ENCODE measurements at places on chromosomes 3 and 15.

- no peak for DNase-seq
Observed at GRCh38 chr3:120299403-120299802, 14.4 kb upstream of the GPR156 start.

- no peak for DNase-seq
Observed at GRCh38 chr3:159038405-159038804, 236.6 kb downstream of the MFSD1 start.

DNA sequence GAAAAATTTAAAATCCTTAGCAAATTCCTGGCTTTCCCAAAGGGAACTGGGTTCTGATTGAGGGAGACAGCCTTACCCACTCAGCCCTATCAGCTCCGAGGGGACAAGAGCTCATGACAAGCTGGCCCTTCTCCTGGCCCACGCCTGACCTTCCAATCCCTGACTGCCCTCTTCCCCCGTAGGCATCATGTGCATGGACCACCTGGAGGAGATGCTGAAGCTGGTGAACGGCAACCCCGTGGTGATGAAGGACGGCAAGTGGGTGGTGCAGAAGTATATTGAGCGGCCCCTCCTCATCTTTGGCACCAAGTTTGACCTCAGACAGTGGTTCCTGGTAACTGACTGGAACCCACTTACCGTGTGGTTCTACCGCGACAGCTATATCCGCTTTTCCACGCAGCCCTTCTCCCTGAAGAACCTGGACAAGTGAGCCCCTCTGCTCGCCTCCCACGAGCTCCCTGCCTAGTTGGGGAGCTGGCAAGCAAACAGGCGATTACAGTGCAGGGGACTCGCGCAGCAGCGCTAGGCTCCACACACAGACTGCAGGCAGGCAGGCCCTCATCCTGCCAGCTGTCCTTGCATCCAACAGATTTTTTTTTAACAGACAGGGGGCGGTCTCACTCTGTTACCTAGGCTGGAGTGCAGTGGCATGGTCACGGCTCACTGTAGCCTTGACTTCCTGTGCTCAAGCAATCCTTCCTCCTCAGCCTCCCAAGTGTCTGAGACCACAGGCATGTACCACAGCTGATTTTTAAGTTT lies 16.8 kb downstream of the RPUSD3 start:
- peak; percentile 26 for DNase-seq

GRCh38 chr3:55673764-55674163 lies 186.7 kb upstream of the WNT5A start:
- DNase-seq = no peak

GRCh38 chr15:67174446-67174845 lies 80.0 kb downstream of the AAGAB start:
- no peak for DNase-seq

- DNase-seq = no peak
Observed at GRCh38 chr3:61750766-61751165, 189.4 kb downstream of the PTPRG start.

GRCh38 chr3:107367353-107367752 lies 9.9 kb upstream of the CCDC54 start:
- DNase-seq = no peak

GRCh38 chr3:50551681-50552435 lies 15.7 kb downstream of the C3orf18 start:
- DNase-seq = no peak

DNA sequence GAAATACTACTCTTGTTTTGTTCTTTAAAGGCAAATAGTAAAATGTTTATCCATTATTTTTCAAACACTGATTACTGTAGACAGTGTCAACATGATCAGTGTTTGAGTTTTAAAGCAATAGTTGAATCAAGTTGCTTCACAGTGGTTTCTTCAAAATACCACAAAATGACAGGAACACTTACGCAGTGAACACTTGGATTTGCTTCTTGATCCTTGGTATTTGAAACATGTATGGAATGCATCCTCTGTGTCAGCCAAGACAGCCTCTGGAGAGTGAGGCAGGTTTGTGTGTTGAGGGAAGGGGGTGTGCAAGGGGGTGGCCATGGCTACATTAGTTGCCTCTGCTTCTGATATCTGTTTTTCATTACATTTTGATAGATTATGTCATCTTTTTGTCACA lies 413.0 kb downstream of the RBMS3 start:
- no peak for DNase-seq

- no peak for DNase-seq
Observed at GRCh38 chr3:40299721-40300335, 9.7 kb upstream of the EIF1B start.

DNA sequence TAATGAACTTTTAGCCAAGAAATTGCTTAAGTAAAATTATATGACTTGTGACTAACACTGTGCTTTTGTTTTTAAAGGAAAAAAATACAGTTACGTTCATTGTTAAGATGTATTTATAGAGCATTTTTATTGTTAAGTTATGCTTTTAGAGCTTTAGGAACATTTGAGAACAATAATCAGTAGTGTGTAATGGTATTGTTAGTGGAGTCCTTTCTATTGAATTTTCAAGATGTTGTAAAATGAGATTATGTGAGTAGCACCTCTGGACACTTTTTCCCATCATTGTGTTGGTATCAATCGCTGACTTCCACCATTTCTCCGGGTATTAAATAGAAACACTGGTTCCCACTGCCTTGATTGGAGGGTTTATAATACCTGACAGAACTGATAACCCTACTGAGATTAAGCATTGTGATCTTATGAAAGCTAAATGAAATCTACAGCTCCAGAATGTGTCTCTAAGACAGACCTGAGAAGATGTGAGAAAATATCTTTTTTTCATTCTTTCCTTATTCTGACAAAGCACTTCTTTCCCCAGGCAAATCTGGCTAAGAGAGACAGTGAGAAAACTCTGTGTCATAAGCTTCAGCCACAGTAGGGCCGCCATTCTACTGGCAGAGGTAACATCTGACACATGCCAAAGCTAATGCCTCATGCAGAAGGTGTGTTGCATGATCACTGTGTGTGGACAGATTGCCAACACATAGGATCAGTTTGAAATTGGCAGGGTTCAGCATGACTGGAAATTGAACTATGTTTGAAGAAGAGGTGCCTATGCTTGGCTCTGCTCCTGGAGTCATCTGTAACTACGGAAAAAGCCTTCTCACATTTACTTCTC lies 610.8 kb downstream of the MECOM start:
- no peak for DNase-seq

DNA sequence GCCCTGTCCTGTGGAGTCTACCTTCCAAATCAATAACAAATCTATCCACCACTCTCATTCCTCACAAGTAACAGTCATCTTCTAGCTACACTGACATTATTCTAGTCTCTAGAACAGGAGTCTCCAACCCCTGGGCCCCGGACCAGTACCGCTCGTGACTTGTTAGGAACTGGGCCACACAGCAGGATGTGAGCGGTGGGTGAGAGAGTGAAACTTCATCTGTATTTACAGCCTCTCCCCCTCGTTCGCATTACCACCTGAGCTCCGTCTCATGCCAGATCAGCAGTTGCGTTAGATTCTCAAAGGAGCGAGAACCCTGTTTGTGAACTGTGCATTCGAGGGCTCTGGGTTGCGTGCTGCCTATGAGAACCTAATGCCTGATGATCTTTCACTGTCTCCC lies 31.9 kb downstream of the ROBO2 start:
- DNase-seq = no peak

DNA sequence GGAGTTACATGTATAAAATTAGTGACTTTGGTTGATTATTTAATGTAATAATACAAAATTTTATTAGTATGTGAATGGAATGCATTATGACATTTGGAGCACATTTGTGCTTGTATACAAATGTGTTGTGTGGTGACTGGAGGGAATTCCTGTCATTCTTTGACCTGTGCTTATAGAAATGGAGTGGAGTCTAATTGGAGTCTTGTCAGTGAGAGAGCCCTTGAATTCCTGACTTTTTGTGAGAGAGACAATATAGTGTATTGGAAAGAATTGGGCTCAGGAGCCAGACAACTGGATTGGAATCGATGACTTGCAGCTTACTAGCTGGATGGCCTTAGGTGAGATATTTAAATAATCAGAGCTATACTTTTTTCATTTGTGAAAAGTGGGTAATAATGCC lies 9.4 kb downstream of the TCF12 start:
- no peak for DNase-seq

DNA sequence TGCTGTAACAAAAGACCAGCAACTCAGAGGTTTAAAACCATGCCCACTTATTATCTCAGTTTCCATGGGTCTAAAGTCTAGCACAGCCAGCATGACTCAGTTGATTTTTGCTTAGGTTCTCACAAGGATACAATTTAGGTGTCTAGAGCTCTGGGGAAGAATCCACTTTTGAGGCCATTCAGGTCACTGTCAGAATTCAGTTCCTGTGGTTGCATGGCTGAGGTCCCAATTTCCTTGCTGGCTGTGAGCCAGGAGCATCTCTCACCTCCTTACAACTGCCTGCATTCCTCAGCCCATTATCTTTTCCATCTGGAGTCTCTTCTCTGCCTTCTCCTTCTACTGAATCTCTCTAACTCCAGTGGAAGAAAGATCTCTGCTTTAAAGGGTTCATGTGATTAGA lies 240.5 kb upstream of the CFAP20DC start:
- no peak for DNase-seq

GRCh38 chr15:51288143-51289065 lies 50.0 kb downstream of the CYP19A1 start:
- no peak for DNase-seq

DNA sequence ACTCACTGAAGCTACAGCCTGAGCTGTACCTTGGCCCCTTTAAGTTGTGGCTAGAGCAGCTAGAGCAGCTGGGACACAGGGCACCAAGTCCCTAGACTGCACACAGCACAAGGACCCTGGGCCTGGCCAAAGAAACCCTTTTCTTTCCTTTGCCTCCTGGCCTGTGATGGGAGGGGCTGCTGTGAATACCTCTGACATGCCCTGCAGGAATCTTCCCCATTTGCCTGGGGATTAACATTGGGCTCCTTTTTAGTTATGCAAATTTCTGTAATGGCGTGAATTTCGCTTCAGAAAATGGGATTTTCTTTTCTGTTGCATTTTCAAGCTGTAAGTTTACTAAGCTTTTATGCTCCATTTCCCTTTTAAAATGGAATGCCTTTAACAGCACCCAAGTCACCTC lies 611.2 kb upstream of the ARPP21 start:
- DNase-seq = no peak

GRCh38 chr15:76312540-76313174 lies 1.4 kb upstream of the ETFA start:
- DNase-seq = no peak

DNA sequence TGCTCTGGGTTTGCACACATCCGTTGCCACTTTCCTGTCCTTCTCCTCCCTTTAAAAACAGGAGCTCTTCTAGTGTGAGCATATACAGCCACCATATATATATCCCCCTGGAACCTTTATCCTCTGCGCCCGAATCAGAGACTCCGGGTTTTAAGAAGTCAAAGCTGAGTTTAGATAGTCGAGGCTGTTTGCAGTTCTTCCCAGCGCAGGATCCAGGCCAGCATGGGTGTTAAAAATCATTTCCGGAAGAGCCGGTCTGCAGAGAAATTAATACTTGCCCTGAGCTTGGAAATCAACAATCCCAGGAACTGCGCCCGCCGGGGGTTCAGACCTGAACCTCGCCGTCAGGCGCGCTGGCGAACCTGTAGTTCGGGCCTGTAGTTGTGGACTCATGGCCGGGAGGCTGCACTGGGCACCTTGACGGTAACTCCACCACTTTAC lies 2.3 kb downstream of the SHOX2 start:
- DNase-seq = no peak

DNA sequence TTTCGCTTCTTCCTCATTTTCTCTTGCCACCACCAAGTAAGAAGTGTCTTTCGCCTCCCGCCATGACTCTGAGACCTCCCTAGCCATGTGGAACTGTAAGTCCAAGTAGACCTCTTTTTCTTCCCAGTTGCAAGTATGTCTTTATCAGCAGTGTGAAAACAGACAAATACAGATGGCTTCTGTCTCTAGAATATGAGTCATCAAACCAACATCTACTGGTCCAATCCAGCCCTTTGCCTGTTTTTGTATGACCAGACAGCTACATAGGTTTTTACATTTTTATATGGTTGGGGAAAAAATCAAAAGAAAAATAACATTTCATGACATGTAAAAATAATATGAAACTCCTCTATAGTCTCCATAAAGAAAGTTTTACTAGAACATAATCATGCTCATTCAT lies 118.7 kb upstream of the PTPRG start:
- no peak for DNase-seq

GRCh38 chr15:100687582-100688141 lies 85.3 kb downstream of the ASB7 start:
- no peak for DNase-seq

DNA sequence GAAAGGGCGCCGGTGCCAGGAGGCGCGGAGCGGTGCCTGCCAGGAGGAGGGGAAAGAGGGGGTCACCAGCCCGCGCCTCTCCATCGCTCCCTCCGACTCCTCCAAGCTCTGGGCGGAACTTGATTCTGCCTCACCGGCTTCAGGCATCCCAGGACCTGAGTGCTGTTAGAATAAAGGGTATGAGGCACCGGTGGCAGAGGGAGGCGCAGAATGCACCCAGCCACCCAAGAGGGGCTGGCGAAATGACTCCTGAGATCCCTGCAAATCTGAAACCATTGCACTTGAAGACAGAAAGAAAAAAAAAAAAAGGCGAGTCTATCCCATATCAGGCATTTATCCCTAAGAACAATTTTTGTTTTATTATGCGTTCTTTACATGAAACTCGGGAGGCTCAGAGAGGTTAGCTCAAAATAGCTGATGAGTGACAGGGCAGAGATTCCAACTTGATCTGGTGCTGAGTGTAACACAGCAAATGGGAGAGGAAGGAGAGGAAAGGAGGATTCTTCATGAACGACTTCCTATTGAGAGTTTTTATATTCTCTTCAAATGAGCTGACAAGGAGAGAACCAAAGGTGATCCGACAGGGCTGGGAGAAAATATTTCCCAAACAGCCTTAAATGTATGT lies 157.0 kb upstream of the FRMD4B start:
- no peak for DNase-seq

GRCh38 chr3:179324270-179324754 lies 1.5 kb downstream of the ZNF639 start:
- DNase-seq = no peak
